Suppressor macrophage (primary cell): ENCODE measurements at places on chromosomes 5 and 9.

GRCh38 chr9:112439171-112439570, 47.5 kb upstream of the KIAA1958 start:
- DNase-seq: no peak

- peak; percentile 87 for DNase-seq
These were observed at the start of gene RNF224 for GRCh38 chr9:137227054-137227852. Gene RNF224, plus strand, starts transcription at chr9:137227502. Its CDS starts 834 bp downstream, at chr9:137228336.

GRCh38 chr9:84858364-84858763, 188.8 kb downstream of the NTRK2 start:
- DNase-seq: no peak

DNA sequence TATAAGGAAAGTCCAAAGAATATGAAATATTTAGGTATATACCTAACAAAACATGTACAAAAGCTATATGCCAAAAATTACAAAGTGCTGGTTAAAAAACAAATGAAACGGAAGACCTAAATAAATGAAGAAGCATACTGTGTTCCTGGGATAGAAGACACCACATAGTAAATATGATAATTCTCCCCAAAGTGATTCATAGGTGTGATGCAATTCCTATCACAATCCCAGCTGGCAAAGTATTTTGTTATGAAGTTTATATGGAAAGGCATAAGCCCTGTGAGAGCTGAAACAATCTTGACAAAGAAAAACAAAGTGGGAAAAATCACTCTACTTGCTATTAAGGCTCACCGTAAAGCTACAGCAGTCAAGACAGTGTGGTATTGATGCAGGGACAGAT, 2.6 kb upstream of the SMIM23 start:
- DNase-seq: no peak

DNA sequence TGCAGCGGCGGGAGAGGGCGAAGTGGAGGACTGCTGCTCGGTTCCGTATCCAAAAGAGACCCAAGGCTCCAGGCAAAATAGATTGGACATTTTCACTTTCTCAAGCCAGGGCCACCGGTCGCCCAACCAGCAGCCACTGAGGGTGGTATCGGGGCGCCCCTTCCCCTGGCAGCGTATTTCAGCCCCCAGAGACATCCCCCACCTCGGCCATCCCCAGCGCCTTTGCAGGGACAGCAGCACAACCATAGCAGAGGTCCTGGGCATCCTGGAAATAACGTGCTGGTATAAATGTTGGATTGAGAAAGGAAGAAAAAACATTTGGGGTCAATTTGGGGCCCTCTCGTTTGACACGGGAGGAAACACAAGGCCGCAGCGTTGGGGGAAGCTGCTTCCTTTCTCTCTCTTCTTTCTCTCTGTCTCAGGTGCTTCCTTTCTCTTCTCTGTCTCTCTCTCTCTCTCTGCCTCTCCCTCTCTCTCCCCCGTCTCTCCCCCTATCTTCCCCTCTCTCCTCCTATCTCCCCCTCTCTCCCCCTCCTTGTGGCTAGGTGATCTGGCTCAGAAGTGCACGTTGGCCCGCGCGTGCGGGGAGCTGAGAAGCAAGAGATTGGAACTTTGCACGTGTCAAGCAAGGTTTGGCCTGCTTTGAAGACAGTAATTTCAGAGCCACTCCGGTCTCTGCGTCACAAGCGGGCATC, 624 bp upstream of the RETREG1 start:
- no peak for DNase-seq

DNA sequence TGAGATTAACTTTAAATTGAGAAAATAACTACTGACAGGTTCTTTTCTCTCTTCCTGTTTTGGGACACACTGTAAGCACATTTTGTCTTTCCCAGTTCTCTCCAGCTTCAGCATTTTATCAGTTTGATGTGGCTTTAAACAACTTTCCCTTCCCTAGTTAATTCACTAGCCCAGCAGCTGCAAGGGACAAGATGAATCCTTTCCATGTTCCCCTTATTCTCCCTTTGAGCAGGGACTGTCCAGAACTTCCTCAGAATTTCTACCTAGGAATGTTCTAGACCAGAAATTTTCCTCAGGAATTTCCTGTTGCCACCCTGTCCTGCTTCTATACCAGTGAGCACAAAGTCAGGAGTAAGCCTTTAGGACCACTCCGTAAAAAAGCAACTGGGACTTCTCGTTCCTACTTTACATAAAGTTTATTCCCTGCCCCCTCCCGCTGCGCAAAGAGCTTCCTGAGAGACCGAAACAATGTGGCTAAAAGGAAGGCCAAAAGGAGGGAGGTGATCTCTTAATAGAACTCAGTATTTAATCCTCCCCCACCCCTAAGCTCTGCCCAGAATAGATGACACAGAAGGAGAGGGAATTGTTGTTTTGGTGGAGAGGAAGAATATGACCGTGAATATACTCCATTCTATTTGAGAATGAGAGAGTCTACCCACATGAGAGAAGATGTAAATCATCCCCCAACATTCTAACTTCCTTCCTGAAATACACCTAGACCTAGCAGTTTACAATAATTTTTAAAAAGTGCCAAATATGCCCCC, 61.9 kb downstream of the GLIS3 start:
- DNase-seq: no peak

- DNase-seq: peak; percentile 8
These were observed 116.0 kb downstream of the CRB2 start for GRCh38 chr9:123471843-123472570.

GRCh38 chr5:10301266-10301665, 6.4 kb downstream of the CMBL start:
- no peak for DNase-seq

DNA sequence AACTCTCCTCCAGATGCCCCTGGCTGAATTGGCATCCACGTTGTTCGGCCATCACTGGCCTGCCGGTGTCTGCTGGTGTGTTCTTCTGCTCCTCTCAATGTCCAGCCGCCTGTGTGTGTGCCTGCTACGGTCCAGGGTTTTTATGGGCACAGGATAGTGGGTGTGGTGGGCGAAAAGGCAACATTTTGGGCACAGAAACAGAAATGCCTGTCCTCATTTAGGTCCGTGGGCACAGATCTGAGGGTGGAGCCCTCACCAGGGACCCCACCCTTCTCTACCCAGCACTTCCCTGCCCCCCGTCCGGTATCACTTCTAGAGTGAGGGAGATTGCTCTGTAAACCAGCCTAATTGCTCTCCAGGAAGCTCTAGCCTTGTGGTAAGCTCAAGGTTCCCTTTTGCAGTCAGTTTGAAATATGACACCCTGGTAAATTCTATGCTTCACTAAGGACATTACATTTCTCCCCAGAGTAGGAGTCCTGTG, 410.1 kb downstream of the MAT2B start:
- no peak for DNase-seq

GRCh38 chr9:111154081-111154562, 115.9 kb upstream of the LPAR1 start:
- no peak for DNase-seq

DNA sequence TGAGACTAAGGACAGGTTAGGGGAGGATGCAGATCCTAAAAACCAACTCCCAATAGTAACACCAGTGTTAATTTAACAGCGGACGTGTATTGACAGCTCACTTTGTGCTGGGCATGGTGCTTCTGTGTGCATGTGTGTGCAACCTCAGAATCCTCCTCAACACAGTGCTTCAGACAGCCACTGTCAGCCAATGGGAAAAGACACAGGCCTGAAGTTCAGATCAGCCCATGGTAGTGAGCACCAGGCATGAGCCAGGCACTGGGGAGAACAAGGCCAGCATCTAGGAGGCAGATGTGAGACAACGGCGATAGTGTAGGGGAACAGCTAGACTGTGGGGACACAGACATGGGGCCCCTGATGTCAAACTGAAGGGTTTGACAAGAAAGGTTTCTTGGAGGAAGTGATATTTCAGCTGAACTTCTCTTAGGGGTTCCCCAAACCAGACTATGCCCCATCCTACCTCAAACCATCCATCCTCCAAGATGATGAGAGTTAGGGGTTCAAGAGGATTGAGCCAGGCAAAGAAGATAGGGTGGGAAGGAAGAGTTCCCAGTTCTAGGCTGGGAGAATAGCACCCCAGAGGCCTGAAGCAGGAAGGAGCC, 71.5 kb upstream of the PSD2 start:
- no peak for DNase-seq

- peak; percentile 52 for DNase-seq
These were observed 53.5 kb upstream of the MCCC2 start for GRCh38 chr5:71533615-71534014.

DNA sequence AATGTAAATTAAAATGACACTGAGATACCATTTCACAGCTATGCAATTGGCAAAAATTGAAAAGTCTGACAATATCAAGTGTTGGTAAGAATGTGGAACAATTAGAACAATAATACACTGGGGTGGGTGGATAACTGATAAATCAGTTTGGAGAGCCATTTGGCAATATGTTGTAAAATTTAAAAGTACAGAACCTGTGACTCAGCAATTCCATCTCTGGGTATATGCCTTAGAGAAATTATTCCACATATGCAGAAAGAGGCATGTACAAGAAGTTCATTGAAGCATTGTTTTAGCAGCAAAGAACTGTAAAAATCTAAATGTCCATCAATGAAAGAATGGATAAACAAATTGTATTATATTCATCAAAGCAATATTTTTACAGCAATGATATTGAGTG, 89.3 kb upstream of the NR3C1 start:
- no peak for DNase-seq

- DNase-seq: no peak
These were observed 72.4 kb upstream of the ZNF622 start for GRCh38 chr5:16538006-16538405.

DNA sequence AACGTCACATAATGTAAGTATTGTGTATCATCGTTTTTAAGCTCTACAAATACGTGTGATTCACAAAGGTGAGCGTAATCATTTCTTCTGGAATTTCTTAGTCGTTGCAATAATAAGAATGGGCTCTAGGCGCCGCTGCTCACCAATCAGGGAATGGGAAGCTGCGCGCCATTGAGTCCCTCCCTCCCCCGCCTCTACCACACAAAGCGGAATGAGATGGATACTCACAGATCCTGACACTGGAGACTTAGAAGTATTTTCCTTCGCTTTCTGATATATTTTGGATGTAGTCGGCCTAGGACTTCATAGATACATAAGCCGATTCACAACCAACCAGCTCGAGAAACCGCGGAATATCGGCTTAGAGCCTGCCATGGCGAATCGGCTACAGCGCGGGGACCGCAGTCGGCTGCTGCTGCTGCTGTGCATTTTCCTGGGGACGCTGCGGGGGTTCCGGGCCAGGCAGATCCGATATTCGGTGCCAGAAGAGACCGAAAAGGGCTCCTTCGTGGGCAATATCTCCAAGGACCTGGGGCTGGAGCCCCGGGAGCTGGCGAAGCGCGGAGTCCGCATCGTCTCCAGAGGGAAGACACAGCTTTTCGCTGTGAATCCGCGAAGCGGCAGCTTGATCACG, at the start of gene PCDHGA11:
TSS of gene PCDHGA11 (plus strand) at position 197 of the 634 bp plus-strand sequence. CDS start at position 374, 177 bp downstream.
- peak; percentile 87 for DNase-seq

GRCh38 chr5:172117977-172118701, 69.9 kb downstream of the STK10 start:
- DNase-seq: peak; percentile 67

DNA sequence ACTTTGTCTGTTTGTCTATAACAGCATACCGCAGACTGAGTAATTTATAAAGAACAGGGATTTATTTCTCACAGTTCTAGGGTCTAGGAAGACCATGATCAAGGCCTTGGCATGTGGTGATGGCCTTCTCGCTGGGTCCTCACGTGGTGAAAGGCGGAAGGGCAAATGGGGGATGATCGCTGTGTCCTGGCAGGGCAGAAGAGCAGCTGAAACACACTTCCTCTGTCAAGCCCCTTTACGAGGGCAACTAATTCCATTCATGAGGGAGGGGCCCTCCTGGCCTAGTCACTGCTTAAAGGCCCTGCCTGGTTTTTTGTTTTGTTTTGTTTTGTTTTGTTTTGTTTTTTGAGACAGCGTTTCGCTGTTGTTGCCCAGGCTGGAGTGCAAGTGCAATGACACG, 41.9 kb upstream of the UBTD2 start:
- DNase-seq: no peak

DNA sequence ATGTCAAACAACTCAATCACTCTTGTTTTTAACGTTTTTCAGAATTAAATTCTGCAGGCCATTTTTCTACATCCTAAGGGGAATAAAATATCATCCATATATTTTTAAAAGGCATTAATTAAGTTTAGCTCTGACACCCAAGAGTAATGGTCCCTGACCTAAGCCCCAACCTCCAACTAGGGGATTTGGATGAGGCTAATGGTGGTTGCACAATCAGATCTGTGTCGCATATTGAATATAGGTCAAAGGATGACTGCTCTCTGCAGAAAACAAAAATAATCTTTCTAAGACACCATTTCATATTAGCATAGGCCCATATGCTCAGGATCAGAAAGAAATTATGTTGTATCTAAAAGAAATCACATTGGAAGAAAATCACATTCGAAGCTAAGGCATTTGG, 20.7 kb downstream of the CDH6 start:
- no peak for DNase-seq

- DNase-seq: peak; percentile 99
These were observed 9.7 kb upstream of the SLC25A51 start for GRCh38 chr9:37913480-37914153.
